Mammary microvascular endothelial cell (primary cell): ENCODE measurements at places on chromosomes 1 and 21. TPM values are rescaled to one million over a fixed set of nuclear protein-coding genes. Genes with fewer than 3 reads are reported as not detected.

The OXCT2 gene
- total RNA-seq: 0.73 and 2.7 TPM in 2 replicates

The TNFSF18 gene
- total RNA-seq: 96.1 and 109 TPM in 2 replicates

The TMEM201 gene
- 12.2 and 14.7 TPM in 2 replicates for total RNA-seq

The TP53BP2 gene
- 13.4 and 17.7 TPM in 2 replicates for total RNA-seq

The CELA3B gene
- not detected in 2 replicates for total RNA-seq

The C1orf210 gene
- not detected in 2 replicates for total RNA-seq

The AADACL4 gene
- total RNA-seq: not detected in 2 replicates

The IL6R gene
- 5.3 and 8.3 TPM in 2 replicates for total RNA-seq

The ST6GALNAC5 gene
- total RNA-seq: not detected in 2 replicates

The PKLR gene
- total RNA-seq: not detected in 2 replicates

The NID1 gene
- total RNA-seq: 84.1 and 87.7 TPM in 2 replicates

The KCNE2 gene
- total RNA-seq: not detected in 2 replicates

The CYYR1 gene
- 22.7 and 28.9 TPM in 2 replicates for total RNA-seq

The SCMH1 gene
- total RNA-seq: 16.3 and 16.9 TPM in 2 replicates

The OR6K3 gene
- total RNA-seq: not detected in 2 replicates

The SPRR1B gene
- not detected in 2 replicates for total RNA-seq

The ARHGAP30 gene
- total RNA-seq: 0.13 and 0.20 TPM in 2 replicates

The SELL gene
- total RNA-seq: 0.05 and 4.3 TPM in 2 replicates

The CCDC181 gene
- total RNA-seq: not detected in 2 replicates

The AGBL4 gene
- not detected in 2 replicates for total RNA-seq

The SPATA6 gene
- total RNA-seq: 1.7 and 1.8 TPM in 2 replicates

The TSPEAR gene
- 0.10 TPM in 1 of 2 replicates, not detected in the other for total RNA-seq

The FAM167B gene
- 20.3 and 24.0 TPM in 2 replicates for total RNA-seq

The GPR37L1 gene
- total RNA-seq: not detected in 2 replicates

The RIPK4 gene
- not detected in 2 replicates for total RNA-seq

The TM2D1 gene
- 35.3 and 38.0 TPM in 2 replicates for total RNA-seq

The KRTAP19-3 gene
- not detected in 2 replicates for total RNA-seq

The AQP10 gene
- total RNA-seq: not detected in 2 replicates

The SPRR2F gene
- not detected in 2 replicates for total RNA-seq

The LENEP gene
- not detected in 2 replicates for total RNA-seq

The SPRR2E gene
- total RNA-seq: not detected in 2 replicates

The HSD3B1 gene
- not detected in 2 replicates for total RNA-seq

The NBPF4 gene
- not detected in 2 replicates for total RNA-seq

The F3 gene
- 0.80 and 0.94 TPM in 2 replicates for total RNA-seq

The ZC3H12A gene
- total RNA-seq: 4.2 and 5.7 TPM in 2 replicates

The SLC5A9 gene
- total RNA-seq: not detected in 2 replicates

The RNF186 gene
- not detected in 2 replicates for total RNA-seq

The OR2W3 gene
- not detected in 2 replicates for total RNA-seq

The ACP6 gene
- 5.2 and 8.3 TPM in 2 replicates for total RNA-seq

The C8B gene
- total RNA-seq: not detected in 2 replicates

The MSH4 gene
- total RNA-seq: 0.05 and 0.13 TPM in 2 replicates

The ADORA3 gene
- not detected in 2 replicates for total RNA-seq

The CHIA gene
- not detected in 2 replicates for total RNA-seq

The TXNDC12 gene
- 42.6 and 51.4 TPM in 2 replicates for total RNA-seq

The PRR9 gene
- total RNA-seq: not detected in 2 replicates

The XCL2 gene
- total RNA-seq: not detected in 2 replicates

The BSND gene
- total RNA-seq: not detected in 2 replicates

The KLHDC8A gene
- not detected in 2 replicates for total RNA-seq

The ATP1A2 gene
- not detected in 2 replicates for total RNA-seq

The STPG1 gene
- total RNA-seq: 6.2 and 9.1 TPM in 2 replicates

The LCE1A gene
- not detected in 2 replicates for total RNA-seq

The CR1L gene
- total RNA-seq: 1.00 TPM in 1 of 2 replicates, not detected in the other

The OR10Z1 gene
- total RNA-seq: not detected in 2 replicates

The CRYBG2 gene
- not detected in 2 replicates for total RNA-seq

The KCNN3 gene
- total RNA-seq: 0.40 and 0.64 TPM in 2 replicates

The SYDE2 gene
- 0.80 and 0.98 TPM in 2 replicates for total RNA-seq

The CELA2A gene
- total RNA-seq: not detected in 2 replicates

The CD1E gene
- total RNA-seq: not detected in 2 replicates

The MRPL9 gene
- 101 and 132 TPM in 2 replicates for total RNA-seq
